Cortex of kidney (tissue), 1 donor: ENCODE measurements at places on chromosomes 6 and 20.

- DNase-seq: no peak
Measured at GRCh38 chr20:54556406-54556805, 81.0 kb downstream of the DOK5 start.

GRCh38 chr6:73006146-73006545 is 219.2 kb downstream of the KHDC1L start:
- DNase-seq: no peak

DNA sequence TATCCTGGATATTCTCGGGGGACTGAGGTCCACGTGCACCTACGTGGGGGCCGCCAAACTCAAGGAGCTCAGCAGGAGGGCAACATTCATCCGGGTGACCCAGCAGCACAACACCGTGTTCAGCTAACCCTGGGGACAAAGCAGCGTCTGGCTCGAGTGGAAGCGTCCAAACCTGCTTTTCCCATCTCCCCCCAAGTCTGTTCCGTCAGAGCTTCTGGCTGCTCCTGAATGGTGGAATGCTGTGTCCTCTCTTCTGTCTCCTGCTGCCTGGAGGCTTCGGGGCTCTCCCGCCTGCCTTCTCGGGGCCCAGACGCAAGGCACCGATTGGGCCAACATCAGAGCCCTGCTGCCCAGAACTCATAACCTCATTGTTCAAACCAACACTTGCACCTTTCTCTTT is 56.7 kb downstream of the GMPR start:
- DNase-seq: no peak

- no peak for DNase-seq
Measured at GRCh38 chr6:50962213-50962759, 143.6 kb downstream of the TFAP2B start.

- DNase-seq: no peak
Measured at GRCh38 chr6:169454204-169454871, 200.7 kb upstream of the THBS2 start.

- DNase-seq: no peak
Measured at GRCh38 chr20:47292581-47292980, 63.9 kb downstream of the ZMYND8 start.

DNA sequence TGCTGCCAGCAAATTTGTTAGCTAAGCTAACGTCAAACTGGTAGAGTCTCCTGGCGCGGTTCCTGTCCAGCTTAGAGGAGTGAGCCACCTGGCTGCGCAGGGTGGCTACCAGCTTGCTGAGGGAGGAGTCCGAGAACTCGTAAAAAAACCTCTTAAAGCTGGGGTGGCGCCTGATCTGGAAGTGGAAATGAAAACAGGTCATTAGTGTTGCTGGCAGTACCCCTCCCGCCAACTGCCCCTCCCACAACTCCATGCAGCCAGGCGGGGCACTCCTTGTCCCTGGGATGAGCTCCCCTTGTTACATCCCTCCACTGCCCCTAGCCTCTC is 17.3 kb downstream of the BNIP5 start:
- no peak for DNase-seq

DNA sequence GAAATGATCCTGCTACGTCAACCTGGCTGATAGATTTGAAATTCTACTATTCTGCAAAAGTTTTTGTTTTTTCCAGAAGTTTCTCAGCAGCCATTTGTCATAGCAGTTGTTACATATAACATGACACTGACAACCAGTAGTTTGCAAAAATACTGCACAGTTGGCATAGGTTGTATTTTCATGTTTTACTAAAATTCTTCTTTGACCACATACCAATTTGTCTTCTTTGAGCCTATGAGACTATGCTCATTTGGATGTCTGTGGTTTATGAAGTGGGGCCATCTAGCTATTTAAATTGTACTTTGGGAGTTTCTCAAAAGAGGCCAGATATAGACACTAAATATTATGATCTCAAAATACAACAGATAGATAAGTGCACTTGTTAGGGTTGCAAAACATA is 104.9 kb upstream of the PREP start:
- DNase-seq: no peak

- no peak for DNase-seq
Measured at GRCh38 chr20:10453241-10453640, 18.1 kb downstream of the SLX4IP start.

- DNase-seq: no peak
Measured at GRCh38 chr20:5168651-5169396, 42.0 kb downstream of the CDS2 start.
